Activated T-cell treated with anti-CD3 and anti-CD28 coated beads for 4 hours (primary cell): ENCODE measurements at places on chromosomes 3 and 15.

DNA sequence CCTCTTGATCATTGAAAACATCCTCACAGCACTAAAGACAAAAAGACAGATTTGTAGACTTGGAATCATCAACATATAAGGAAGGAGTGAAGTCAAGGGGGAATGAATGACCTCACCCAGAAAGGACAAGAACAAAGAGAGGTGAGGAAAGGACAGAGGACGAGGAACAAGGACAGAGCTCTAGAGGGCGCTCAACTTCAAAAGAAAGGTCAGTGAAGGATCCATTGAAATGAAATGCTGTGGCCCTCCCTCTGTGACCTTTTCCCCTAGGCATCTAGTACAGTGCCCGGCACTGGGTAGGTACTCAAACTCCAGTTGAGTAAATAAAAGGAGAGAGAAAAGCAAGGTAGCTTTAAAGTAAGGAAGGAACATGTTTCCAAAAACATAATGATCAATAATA is 2.6 kb downstream of the ATP8B4 start:
- no peak for DNase-seq

DNA sequence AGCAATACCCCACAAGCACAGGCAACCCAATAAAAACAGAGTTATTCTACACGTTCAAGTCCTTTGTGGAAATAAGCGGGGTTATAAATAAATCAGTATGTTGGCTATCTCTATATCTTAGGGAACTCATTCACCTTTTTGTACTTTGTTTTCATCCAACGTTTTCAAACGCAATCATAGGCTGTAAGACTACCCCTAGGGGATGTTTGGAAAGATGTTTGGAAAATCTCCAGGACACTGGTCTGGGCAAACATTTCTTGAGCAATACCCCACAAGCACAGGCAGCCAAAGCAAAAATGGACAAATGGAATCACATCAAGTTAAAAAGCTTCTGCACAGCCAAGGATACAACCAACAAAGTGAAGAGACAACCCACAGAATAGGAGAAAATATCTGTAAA is 70.1 kb downstream of the CLDN11 start:
- DNase-seq: no peak

GRCh38 chr3:168034152-168034928 is 61.4 kb downstream of the GOLIM4 start:
- DNase-seq: no peak

- no peak for DNase-seq
Measured at GRCh38 chr3:65177960-65178376, 490.2 kb upstream of the ADAMTS9 start.

- DNase-seq: no peak
Measured at GRCh38 chr3:8884630-8885290, 78.5 kb downstream of the RAD18 start.

DNA sequence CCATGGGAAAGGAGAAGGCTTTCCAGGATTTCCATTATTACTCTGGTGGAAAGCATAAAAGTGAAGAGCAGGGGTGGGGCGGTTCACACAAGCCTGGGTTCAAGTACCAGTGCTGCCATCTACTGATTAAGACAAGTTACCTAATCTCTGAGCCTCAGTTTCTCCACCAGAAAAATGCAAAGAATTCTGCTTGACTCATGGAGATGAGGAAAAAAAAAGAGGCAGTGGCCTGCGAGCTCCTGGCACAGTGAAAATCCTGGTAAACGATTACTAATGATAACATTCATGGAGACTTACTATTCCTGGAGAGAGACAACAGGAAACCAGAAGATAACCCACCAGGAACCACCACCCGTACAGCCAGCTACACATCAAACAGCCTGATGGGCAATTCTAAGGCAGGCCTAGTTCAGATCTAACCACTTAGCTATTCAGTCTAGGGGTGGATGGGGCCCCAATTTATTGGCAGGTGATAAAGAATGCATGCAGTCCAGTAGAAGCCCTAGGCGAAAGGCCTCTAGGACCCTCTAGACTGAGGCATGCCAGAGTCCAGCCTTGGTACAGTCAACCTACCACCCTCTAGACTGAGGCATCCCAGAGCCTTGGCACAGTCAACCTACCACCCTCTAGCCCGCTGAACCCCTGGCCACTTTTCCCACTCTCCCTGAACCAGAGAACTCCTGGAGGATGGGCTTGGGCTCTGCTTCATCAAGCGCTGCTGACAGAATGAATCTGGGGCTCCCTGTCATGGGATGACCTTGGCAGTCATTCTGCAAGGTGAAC is 2.5 kb downstream of the AMOTL2 start:
- DNase-seq: no peak

DNA sequence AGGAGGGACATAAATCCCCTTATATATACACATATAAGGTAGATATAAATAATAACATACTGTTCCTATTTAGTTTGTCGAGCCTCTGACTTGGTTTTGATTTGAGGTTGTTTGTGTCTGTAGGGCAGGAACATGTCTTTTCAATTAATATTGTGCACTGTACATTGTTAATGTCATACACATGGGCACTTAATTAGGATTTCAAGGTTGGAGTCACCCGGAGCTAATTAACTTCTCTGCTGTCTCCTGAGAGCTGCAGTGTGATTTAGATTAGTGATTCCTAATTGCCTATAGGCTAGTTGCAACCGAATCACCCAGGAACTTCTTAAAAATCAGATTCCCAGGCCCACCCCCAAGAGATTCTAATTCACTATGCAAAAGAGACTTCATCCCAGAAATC is 50.4 kb upstream of the FILIP1L start:
- no peak for DNase-seq

DNA sequence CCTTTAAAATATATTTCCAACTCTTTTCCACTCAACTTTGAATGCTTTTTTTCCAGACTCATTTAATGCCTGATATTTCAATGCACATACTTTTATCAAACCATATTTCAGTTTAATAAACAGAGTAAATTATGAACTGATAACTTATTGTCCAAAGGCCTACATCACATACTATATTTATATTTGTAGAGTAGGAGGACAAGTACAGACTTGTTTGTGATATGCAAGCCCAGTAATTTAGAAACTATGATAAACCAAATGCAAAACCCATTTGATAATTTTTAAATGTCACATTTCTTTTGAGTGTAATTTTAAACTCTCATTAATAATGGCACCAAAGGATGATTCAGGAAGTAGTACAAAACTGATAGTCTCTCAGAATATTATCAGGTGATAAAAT is 3.3 kb downstream of the RFX7 start:
- no peak for DNase-seq

DNA sequence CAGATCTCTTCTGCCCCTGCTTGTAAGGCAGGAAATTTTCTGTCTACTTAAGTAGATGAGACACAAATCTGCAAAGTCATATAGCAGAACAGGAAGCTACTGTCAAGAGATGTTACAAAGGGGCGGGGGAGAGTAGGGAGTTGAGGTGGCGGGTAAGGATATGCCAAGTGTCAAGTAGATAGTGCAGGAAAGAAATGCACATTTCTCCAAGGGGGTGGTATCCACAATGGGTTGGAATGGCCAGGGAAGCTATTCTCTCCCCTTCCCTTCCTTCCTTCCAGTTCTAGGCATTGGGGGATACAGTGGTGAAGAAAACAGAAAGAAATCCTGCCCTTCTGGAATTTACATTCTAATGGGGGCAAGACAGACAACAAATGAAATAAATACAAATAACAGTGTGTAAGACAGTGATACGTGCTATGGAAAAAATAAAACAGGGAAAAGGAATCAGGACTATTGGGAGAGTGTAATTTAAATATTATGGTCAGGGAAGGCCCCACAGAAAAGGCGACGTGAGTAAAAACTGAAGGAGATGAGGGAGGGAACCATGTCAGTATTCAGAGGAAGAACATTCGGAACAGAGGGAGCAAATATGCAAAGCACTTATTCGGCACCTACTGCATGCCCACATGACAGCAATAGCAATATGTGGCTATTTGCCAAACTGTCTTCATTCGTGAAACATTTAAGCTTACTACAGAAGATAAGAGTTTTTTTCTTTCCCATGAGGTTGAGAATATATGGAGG is 42.8 kb upstream of the RNU6-1 start:
- DNase-seq: no peak

DNA sequence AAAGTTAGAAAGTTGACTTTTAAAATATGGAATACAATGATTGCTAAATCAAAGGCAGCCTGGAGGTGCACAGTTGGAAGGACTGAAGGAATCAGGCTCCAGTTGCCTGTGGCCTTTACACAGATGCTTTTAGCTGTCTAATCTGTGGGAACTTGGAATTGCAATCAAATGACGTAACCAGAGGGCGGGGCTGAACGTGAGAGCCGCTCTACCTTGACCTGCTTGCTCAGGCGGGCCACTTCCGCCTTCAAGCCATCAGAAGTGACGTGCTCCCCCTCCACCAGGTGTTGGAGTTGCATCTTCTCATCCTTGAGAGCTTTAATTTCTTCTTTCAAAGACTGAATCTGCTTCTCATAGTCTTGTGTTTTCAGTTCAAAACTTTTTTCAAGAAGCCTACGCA is 37.7 kb upstream of the GNB5 start:
- no peak for DNase-seq

- no peak for DNase-seq
Measured at GRCh38 chr3:119792270-119792669, 10.4 kb downstream of the NR1I2 start.

- DNase-seq: no peak
Measured at GRCh38 chr3:147945968-147946519, 536.9 kb downstream of the ZIC1 start.

- no peak for DNase-seq
Measured at GRCh38 chr3:60588806-60589205, 662.4 kb downstream of the FHIT start.

DNA sequence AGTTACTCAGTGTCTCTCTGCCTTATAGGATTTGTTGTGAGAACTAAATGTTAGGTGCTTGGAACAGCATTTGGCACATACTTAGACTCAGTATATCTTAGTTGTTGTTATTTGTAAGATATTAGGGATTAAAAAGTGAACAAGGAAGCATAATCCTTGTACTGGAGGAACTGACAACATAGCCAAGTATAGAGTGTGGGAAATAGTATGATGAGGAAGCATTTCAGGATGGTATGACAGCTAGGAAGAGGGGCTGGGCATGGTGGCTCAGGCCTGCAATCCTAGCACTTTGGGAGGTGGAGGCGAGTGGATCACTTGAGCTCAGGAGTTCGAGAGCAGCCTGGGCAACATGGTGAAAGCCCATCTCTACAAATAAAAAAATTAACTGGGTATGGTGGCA is 16.6 kb upstream of the GCNT3 start:
- no peak for DNase-seq

GRCh38 chr3:135081856-135082434 is 286.9 kb downstream of the EPHB1 start:
- DNase-seq: no peak

- no peak for DNase-seq
Measured at GRCh38 chr3:81308306-81308705, 453.1 kb downstream of the GBE1 start.

- DNase-seq: no peak
Measured at GRCh38 chr3:76040946-76041345, 255.6 kb upstream of the ZNF717 start.

- DNase-seq: no peak
Measured at GRCh38 chr3:102722317-102722716, 287.5 kb downstream of the ZPLD1 start.

- no peak for DNase-seq
Measured at GRCh38 chr3:177620073-177620472, 422.8 kb upstream of the TBL1XR1 start.

DNA sequence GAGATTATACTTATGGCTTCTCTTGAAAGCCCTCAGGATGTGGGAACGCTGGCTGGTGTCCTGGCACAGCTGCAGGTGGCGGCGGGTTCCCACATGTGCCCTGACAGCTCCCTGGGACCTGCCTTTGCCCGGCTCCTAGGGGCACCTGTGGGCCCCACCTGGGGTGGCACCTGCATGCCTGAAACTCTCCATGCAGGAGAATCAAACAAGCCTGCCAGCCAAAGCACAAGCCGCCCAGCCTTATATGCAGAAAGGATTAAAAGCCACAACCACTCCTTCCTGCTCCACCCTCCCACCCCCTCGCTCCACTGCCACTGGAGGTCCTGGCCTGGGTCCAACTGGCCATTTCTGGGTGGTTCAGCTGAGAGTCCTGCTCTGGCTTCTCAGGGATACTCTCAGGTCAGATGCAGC is 18.1 kb downstream of the TRPM1 start:
- no peak for DNase-seq

GRCh38 chr3:149055575-149055974 is 30.8 kb downstream of the HLTF start:
- DNase-seq: no peak

GRCh38 chr3:194158942-194159439 is 23.0 kb downstream of the HES1 start:
- no peak for DNase-seq

GRCh38 chr3:38843898-38844297 is 27.9 kb upstream of the SCN10A start:
- DNase-seq: no peak

GRCh38 chr3:119456469-119456868 is 6.9 kb downstream of the TMEM39A start:
- no peak for DNase-seq

DNA sequence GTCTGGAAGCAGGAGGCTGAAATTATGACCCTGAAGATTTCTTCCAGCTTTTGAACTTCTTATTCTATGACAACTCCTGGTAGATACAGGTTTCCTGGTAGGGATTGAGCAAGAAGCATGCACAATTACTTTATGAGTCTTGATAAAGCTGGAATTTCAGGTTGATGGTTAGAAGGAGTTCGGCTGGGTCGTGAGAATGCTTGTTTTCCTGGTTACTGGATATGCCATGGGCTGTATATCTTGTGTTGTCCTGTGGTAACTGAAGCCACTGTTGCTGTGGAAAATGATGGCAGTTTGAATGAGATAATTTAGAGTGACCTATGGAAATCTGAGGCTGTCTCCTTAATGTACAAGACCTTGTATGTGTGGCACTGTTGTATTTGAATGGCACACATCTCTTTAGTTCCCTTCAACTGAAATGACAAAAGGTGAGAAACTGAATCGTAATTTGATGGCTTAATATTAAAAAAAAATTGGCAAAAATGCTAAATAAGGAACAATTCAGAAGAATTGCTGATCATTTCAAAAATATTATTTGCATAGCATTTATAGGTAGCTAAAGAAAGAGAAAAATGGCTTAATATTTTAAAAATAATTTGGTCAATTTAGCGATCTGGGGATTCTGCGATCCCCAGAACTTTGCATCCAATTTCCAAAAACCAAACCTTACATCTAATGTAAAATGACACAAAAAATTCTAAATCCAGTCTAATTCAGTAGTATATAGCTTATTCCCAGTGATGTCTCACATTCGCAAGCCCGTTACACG is 1.1 kb upstream of the UBE2E1 start:
- no peak for DNase-seq

DNA sequence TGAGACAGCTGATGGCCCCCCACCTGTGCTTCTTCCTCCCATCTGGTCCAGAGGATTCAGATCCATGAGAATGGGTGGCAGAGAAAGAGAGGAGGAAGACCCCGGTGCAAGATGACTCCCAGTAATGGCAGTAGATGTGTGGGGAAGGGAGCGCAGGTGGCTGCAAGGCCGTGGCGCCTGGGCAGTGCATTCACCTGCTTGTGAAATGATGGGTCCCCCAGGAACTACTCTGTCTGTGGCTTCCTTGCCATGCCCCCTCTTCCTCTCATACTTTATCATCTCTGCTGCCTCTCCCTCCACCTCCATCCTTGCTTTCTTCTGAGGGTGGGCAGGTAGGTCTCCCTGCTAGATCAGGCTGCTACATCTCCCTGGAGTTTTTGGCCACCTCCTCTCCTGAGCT is 23.3 kb downstream of the ZNF710 start:
- no peak for DNase-seq
